Stimulated activated CD8-positive, alpha-beta memory T cell treated with anti-CD3 and anti-CD28 coated beads, Interleukin-15, amount 100 ng/mL, for 24 hours (primary cell): ENCODE measurements at places on chromosomes 4 and X.

- DNase-seq, result no peak
These were observed 66.0 kb downstream of the AASDH start for GRCh38 chr4:56321251-56321650.

DNA sequence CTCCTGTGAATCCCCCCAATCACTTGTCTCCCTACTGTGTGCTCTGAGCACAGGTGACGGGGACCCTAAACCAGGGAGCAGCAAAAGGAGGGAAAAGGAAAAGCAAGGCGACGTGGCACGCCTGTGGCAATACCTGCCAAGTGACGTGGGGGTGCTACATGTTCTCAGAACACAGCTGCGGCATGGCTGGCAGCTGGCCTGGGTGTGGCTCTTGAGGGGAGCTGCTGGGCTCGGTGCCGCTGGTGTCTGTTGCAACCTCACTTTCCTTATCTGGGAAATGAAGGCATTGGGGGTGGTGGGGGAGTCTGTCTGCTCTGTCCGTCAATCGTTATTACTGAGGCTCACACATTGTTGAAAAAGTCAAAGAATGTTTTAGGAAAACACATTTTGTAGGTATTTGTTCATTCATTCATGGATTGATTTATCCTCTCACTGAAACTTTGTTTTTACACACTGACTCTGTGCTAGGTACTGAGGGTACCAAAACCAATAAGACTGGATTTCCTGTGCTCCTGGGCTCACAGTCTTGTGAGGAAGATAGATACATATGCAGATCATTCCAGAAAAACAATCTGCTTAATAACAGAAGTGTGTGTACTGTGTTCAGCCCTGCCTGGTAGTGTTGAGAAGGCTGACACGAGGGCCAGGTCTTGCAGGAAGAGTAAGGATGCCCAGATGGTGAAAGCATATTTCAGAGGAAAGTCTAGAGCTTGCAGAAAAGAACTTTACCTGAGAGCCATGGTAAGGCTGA, 217.6 kb downstream of the PTTG2 start:
- no peak for DNase-seq

DNA sequence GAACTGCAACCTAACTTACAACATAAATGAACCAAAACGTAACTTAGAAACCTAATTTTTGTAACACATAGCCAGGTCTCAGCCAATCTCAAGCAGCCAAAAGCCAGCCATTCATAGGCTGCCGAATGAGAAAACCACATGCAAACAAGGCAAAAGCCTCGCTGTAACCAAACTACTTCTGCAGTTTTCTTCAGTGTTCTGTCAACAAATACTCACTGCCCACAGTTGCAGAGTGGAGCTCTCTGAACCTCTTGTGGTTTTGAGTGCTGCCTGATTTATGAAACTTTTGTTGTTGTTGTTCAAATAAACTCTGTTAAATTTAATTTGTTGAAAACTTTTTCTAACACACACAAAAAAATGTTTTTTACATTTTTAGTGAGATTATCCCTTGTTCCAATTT, 251.2 kb downstream of the PAPSS1 start:
- DNase-seq, result no peak

DNA sequence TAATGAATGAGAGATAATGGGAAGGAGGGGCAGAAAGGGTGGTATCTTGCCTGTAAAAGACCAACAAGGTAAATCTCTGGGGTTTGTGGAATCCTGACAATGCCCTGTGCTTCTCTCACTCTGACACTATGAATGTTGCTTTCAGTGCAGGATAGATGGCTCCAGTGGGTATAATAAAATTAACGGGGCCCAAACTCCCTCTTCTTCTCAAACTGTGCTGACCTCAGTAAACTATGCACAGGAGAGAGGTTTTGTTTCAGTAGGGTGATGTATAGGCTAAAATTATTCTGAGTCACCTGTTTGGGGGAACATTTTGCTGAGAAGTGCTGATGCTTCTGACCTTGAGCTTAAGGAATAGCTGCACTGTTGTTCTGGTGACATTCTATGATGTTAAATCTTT, 82.6 kb downstream of the TSPAN7 start:
- no peak for DNase-seq

DNA sequence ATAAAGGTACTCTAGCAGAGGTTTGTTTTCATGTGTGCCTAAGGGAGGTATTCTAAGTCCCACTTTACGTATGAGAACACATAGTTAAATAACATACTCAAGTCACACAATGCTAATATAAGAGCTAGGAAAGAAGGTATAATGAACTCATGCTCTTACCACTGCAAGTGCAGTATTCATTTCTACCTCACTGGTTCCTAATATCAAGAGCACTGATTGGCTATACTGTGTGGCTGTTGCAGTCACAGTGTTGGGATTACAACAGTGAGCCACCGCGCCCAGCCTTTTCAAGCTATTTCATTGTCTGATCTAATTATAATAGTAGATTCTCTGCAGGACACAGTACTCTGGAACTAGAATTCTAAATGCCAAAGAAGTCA, 84.0 kb downstream of the PDS5A start:
- no peak for DNase-seq
